ENCODE measurements at places on chromosomes 5 and 9.

DNA sequence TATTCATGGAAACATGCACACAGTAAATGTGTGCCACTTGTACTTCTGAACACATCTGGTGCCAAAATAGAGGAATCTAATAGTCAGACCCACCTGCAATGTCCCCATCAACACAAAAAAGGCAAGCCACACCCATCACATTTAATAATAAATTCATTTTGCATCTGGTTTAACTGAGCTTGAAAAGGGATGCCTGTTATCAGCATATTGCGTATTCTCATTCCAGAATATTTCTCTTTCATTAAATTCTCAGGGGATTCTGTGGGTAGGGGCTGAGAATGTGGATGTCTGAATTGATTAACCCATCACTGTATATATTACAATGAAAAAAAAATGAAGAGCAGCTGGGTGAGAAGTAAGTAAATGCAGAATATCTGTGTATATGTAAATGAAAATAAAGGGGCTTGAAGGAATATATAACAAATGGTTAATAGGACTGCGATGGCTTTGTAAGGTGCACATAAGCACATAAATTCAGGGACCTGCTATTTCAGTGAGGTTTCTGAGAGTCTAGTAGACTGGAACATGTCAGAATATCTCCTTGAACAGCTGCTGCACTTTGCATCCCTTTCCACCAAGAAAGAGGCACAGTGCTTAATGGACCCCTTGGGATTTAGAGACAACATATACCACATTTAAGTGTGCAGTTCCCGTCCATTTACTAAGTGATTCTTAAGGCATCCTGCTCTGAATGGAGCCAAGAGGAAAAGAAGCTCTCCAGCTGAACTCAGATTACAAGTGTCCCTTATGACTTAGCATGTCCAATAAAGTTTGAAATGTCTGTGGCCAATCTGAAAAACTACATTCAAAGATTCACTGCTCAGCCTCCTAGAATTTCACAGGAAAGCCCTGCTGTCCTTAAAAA, 104.1 kb upstream of the NIPBL start:
- DNase-seq, result no peak

- DNase-seq, result peak; percentile 55
Observed at GRCh38 chr9:4012441-4012840, 287.4 kb downstream of the GLIS3 start.

DNA sequence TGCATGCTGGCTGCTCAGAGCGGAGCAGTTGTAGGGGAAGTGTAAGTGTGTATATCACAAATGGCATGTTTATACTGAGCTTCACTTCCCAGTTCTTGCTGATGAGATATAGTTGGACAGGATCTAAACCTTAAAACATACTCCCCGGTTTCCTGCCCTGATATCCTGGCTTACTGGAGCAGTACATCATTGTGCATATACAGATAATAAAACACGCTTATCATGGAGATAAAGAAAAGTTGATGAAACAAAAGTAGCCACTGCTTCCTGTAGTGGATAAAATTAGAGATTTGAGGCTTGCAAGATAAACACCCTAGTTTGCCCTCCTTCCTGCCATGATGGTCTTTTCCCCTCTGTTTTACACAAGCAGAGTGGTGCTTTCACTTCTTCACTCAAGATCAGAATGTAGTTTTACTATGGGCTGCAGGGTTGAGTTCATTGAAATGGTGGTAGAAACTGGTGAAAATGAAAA, 15.0 kb downstream of the NPR3 start:
- DNase-seq, result no peak

DNA sequence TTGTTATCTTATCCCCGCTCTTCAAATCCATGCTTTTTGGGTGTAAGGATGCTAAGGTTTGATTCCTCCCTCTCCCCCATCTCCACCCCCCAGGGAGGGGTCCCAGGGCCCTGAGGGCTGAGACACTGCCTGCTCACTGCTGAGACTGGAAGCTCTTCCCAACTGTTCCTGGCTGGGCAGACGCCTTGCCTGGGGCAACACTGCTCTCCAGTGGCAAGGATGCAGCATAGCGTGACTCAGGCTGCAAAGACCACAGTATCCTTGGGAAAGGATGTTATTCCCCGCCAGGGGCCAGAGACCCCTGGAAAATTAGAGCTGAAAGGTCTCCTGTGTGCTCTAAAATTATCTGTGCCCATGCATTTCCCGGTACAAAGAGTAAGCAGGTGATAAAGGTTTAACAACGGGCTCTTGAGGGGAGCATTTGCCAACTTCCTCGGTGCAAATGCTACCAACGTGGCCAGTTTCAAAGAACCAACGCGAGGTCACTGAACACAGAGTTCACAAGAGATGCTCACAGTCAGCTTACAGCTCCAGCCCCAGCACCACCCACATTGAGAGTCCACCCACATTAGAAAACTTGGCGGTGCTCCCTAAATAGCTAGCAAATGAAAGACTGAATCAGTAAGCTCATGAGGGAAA, 271.9 kb downstream of the NSG2 start:
- peak; percentile 45 for DNase-seq

DNA sequence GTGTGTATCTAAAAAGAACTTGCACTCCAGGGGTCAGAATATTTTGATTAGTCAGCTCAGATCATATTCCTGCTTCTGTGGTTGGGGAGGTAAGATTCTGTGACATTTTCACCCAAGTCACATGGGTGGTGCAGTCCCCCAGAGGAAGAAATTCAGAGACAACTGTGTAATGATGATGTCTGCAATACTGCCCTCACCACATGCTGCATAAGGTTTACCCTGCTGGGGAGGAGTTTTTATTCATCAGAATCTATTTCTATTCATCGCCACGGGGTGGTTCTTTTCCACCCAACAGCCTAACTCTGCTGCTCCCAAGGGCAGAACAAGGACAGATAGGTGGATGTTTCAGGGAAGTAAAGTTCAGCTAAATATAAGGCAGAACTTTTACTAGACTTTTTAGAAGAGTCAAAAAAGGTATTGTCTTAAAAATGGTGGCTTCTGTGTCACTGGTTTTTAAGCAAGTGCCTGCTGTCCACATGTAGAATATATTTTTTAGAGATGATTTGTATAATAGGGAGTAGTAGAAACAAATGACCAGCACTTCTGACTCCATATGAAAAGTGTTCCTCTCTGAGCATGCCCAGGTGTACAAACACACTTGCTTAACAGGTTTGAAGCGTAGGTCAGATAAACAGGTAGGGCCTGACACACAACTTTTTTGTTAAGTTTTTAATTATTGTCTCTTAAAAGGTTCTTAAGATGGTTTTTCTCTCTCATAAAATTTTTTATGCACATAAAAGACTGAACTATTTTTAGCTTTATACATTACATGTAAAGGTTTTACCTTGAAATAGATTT, 352.7 kb downstream of the LRRC70 start:
- no peak for DNase-seq

- no peak for DNase-seq
Observed at GRCh38 chr5:172762214-172763119, 8.5 kb downstream of the DUSP1 start.

- DNase-seq, result no peak
Observed at GRCh38 chr5:132046880-132047299, 13.6 kb upstream of the IL3 start.

- no peak for DNase-seq
Observed at GRCh38 chr5:55578771-55579170, 44.0 kb upstream of the PLPP1 start.

Measured in fibroblast of skin of right quadriceps (primary cell).